Mammary microvascular endothelial cell (primary cell): ENCODE measurements at places on chromosomes 7 and 10. TPM values are rescaled to one million over a fixed set of nuclear protein-coding genes. Genes with fewer than 3 reads are reported as not detected.

The TAS2R41 gene
- not detected in 2 replicates for total RNA-seq

The NKX1-2 gene
- total RNA-seq: not detected in 2 replicates

The CYP26C1 gene
- 0.30 and 2.5 TPM in 2 replicates for total RNA-seq

The KCNIP2 gene
- total RNA-seq: not detected in 2 replicates

The CHAT gene
- not detected in 2 replicates for total RNA-seq

The HOXA13 gene
- total RNA-seq: not detected in 2 replicates

The ACBD7 gene
- 2.1 and 3.3 TPM in 2 replicates for total RNA-seq

The ZC3HAV1L gene
- total RNA-seq: 15.3 and 23.7 TPM in 2 replicates

The CTTNBP2 gene
- total RNA-seq: 0.27 TPM in 1 of 2 replicates, not detected in the other

The RAB19 gene
- not detected in 2 replicates for total RNA-seq

The AGAP3 gene
- total RNA-seq: 31.6 and 41.0 TPM in 2 replicates

The RBP3 gene
- total RNA-seq: not detected in 2 replicates

The GRID1 gene
- total RNA-seq: 0.07 TPM in 1 of 2 replicates, not detected in the other

The NRG3 gene
- 0.13 and 0.20 TPM in 2 replicates for total RNA-seq

The CALD1 gene
- 120 and 124 TPM in 2 replicates for total RNA-seq

The UNCX gene
- not detected in 2 replicates for total RNA-seq

The EPHB6 gene
- total RNA-seq: 0.15 TPM in 1 of 2 replicates, not detected in the other

The SEMA3E gene
- total RNA-seq: 0.27 and 0.69 TPM in 2 replicates

The CCL26 gene
- not detected in 2 replicates for total RNA-seq

The ZFYVE27 gene
- total RNA-seq: 9.7 and 9.8 TPM in 2 replicates

The CXCL12 gene
- total RNA-seq: 16.2 and 19.4 TPM in 2 replicates

The CYP3A7 gene
- total RNA-seq: not detected in 2 replicates

The FZD8 gene
- total RNA-seq: 11.2 and 14.9 TPM in 2 replicates

The RELN gene
- total RNA-seq: 25.9 and 27.9 TPM in 2 replicates

The SEMA4G gene
- total RNA-seq: 0.84 and 1.8 TPM in 2 replicates
